Amniotic epithelial cell (primary cell): ENCODE measurements at places on chromosomes 11 and 22.

DNA sequence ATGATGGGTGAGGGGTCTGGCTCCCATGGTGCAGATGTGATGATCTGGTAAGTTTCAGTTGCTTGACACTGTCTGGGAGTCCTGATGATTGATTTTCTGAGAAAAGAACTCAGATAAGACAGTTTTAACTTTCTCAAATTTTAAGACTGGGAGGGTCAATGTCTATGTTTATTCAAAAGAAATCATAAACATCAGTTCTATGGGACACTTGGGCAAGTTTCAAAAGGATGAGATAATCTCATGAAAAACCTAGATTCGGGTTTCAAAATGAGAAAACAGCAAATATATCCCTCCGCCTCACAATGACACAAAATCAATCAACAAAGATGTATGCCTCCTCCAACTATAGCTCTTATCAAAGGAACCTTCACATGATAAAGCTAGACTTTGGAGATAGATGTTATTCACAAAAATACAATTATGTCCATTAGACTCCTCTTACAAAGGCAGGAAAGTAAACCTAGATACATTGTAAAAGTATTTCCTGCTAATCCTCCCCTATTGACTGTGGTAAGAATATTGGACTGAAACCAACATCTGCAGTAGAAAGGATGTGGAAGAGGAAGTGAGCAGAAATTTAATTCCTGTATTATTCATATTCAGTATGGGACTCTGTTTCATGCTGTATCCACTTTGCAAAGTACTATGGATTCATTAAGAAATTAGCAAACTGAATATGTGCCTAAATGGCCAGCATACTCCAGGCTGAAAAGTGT lies 21.6 kb downstream of the SVIP start:
- no peak for DNase-seq

- no peak for DNase-seq
These were observed 511 bp downstream of the RAC2 start for GRCh38 chr22:37243402-37244113.

GRCh38 chr22:31922534-31922933 lies 21.8 kb upstream of the YWHAH start:
- no peak for DNase-seq

- no peak for DNase-seq
These were observed 7.3 kb downstream of the SELENOM start for GRCh38 chr22:31099841-31100761.

GRCh38 chr11:34405079-34405858 lies 33.5 kb upstream of the CAT start:
- peak; percentile 8 for DNase-seq
